ENCODE measurements at places on chromosomes 13 and 19.

DNA sequence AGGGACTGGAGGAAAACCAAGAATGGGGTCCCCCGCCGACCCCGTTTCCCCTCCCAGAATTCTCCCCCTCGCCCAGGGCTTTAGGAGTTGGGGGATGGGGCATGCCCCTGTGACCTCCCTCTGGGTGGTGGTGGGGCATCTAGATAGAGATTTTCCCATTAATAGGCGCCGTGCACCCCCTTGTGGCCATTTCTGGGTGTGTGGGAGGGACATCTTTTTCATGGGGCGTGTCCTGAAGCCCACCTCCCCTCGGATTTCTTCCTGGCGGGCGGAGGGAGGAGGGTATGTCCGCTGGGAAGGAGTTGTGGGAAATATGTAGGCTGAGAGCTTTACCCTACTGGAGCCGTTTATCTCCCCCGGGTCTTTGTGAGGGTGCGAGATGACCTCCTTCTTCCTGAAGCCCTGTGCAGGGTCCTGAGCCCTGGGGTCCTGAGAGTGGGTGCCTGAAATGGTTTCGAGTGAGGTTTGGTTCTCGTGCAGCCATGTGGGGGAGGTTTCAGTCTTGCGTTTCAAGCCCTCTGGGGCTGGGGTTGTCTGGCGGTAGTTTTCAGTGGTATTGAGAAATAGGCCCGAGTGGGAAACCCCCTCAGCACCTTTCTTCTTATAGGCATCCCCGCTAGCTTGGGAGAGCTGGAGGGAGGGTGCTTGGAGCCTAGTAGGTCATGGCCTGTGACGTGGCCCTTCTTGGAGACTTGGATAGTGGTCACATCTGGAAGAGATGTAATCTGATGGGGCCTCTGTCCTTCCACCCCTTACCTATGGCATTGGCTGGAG lies 1.0 kb downstream of the PRMT1 start:
- DNase-seq, result peak; percentile 49

DNA sequence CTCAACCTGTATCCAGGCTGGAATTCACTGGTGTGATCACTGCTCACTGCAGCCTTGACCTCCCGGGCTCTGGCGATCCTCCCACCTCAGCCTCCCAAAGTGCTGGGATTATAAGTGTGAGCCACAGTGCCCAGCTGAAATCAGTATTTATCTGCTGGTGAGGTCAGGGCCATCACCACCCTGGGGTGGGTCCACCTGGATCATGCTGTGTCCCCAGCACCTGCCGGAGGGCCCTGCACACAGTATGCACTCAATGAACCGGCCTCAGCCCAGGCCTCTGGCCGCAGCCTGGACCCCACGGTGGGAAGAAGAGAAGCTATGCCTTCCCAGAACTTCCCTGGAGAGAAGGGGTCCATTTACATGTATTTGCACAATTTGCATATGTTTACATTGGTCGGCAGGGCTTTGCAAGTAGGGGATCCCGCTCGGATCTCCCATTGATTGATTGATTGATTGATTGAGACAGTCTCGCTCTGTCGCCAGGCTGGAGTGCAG lies 2.6 kb upstream of the SLC5A5 start:
- DNase-seq, result no peak

GRCh38 chr19:47416643-47416985 lies 2.7 kb downstream of the MEIS3 start:
- no peak for DNase-seq

DNA sequence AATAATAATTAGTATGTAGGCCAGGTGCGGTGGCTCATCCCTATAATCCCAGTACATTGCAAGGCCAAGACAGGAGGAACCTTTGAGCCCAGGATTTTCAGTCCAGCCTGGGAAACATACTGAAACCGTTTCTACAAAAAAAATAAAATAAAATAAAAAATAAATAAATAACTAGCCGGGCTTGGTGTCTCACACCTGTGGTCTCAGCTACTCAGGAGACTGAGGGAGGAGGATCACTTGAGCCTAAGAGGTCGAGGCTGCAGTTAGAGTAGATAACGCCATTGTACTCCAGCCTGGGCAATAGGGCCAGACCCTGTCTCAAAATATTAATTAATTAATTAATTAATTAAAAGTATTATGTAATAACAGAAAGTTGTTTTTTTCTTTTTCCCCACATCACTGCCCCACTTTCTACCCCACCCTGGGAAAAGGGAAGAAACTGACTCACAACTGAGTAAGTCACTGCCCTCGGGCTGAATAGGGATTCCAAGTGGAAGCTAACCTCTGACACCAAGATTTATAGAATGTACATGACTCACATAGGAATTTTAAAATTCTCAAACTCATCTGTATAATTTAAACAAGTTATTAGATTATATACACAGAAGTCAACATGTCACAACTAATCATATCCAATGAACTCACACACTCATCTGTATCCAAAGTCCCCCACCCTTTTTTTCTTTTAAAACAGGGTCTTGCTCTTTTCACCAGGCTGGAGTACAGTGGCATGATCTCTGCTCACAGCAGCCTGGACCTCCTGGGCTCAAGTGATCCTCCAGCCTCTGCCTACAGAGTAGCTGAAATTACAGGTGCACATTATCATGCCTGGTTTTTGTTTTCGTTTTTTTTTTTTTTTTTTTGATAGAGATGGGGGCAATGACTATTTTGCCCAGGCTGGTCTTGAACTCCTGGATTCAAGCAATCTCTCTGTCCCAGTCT lies 12.5 kb downstream of the ZNF611 start:
- DNase-seq, result peak; percentile 77

- DNase-seq, result peak; percentile 81
These were observed 2.9 kb upstream of the HOOK2 start for GRCh38 chr19:12778017-12778904.

DNA sequence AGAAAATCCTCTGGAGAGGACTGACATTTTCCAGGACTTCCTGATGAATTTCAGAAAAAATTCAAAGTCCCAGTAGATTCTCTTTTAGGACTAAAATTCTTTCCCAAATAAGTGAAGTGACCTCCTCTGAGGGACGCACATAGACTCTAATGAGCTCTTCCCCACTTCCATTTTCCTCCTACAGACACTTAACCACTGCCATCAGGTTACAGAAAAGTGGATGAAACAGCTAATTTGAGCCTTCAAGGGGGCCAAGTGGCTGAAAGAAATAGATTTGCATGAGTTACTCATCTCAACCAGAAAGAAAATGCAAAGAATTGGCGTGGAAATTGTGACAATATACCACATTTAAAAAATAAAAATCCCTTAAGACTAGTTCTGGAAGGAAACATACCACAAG lies 185.3 kb upstream of the EDNRB start:
- no peak for DNase-seq

GRCh38 chr13:40102854-40103253 lies 447.4 kb downstream of the COG6 start:
- peak; percentile 29 for DNase-seq

DNA sequence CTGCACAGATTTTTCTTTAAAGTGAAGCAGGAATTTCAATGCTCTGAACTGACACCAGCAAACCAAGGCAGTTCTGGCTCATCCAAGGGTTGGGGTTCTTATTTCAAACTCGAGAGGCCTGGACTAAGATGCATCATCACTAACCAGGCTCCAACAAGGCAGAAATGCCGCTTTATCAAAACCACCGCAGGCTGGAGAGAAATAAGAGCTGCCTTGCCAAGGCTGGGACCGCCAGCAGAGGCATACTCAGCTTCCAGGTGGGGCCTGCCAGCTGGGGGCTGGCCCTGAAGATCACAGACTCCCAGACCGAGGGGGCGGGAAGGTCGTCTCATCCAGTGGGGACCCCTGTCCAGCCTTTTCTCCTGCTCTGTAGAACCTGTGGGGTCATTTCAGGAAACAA lies 37.4 kb upstream of the GAS6 start:
- peak; percentile 55 for DNase-seq

DNA sequence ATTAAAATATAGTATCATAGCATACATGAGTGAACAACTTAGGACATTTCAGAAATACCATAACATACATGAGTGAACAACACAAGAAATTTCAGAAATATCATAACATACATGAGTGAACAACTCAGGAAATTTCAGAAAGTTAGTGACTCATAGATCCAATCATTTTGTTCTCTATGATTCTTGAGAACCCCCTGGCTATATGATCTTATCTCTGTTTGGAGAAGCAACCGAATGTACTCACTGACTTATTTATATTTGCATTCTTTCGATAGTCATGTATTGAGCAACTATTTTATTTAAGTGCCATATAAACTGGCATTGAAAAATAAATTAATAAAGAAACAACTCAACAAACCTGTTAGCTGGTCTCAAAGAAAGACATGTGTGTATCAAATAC lies 251.1 kb downstream of the EFNB2 start:
- DNase-seq, result no peak

GRCh38 chr13:104962411-104962810 lies 1573.1 kb downstream of the EFNB2 start:
- no peak for DNase-seq

DNA sequence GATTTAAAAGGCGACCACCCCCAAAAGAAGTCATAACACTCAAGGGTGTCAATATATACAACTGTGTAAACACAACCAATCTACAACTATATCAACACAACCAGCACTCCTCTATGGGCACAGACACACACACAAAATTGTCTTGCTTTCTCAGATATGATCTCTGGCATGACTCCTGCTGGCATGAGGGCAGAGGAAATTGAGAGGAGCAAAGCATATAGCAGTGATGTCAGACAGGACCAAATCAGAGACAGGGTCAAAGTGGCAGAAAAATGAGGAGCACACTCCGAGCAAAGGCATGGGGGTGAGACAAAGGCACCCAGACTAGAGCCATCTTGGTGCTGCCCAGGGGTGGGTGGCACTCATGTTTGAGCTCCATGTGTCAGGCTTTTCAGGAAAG lies 9.6 kb downstream of the IRGQ start:
- DNase-seq, result no peak

DNA sequence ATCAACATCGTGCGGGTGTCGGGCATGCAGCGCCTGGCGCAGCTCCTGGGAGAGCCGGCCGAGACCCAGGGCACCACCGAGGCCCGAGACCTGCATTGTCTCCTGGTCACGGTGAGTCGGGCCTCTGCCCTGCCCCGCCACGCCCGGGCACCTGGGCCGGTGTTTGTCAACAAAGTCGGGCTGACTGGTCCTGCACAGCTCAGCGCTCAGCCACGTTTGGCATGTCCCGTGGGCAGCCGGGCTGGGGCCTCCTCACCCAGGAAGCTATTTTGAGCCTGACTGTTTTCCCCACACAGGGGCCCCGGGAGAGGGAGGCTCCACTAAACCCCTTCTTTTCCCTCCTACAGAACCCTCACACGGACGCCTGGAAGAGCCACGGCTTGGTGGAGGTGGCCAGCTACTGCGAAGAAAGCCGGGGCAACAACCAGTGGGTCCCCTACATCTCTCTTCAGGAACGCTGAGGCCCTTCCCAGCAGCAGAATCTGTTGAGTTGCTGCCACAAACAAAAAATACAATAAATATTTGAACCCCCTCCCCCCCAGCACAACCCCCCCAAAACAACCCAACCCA lies 1.3 kb downstream of the GADD45B start:
- no peak for DNase-seq

DNA sequence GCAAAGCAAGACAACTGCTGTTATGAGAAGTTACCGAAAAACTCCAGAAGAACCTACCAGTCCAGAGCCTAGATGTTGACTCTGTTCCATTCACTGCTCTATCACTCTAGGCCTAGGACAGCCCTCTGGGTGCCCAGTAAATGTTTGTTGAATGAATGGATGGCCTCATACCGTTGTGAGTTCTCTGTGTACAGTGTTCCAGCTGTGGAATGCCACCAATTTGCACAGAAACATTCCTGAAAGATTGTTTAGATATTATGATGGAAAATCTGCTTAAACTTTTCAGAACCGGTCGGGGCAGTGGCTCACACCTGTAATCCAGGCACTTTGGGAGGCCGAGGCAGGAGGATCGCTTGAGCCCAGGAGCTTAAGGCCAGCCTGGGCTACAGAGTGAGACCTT lies 1.3 kb upstream of the FBL start:
- no peak for DNase-seq

- DNase-seq, result no peak
These were observed 48.0 kb downstream of the GGACT start for GRCh38 chr13:100540621-100541020.

GRCh38 chr19:10977742-10978092 lies 16.9 kb downstream of the SMARCA4 start:
- no peak for DNase-seq

DNA sequence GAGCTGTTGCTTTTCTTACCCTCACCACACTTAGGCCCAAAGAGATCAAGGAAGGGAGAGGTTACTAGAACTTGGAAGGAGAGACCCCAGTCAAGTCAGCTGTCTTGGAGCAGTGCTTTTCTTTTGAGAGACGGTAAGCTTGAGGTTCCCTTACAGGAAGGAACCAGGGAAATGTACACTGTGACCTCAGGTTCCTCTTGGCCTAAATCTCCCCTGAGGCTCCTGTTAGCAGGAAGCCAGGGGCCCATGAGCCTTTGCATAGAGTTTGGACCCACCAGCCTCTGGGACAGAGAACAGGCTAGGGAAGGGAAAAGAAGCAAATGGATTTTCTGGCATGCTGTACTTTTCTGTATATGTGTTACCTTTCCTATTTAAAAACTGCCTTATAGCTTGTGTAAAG lies 5.9 kb upstream of the GPR18 start:
- no peak for DNase-seq
